SHP77 treated with DMSO at 0.1 percent for 48 hours (cell line): ENCODE measurements at places on chromosomes 5 and 9.

DNA sequence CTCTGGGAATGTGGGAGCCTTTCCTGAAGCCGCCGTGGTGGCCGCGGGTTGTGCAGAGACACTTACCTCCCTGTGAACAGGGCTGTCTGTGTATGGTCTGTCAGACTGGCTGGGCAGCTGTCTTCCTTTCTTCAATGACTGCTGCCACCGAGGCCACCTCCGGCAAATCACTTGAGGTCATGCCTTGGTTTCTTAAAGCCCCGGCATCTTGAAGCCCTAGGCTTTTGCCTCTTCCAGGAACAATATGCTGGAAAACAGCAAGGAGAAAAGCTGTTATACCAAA is 79.5 kb upstream of the ZSWIM6 start:
- no peak for DNase-seq

GRCh38 chr9:136140046-136140445 is 21.4 kb upstream of the TMEM250 start:
- DNase-seq = no peak

DNA sequence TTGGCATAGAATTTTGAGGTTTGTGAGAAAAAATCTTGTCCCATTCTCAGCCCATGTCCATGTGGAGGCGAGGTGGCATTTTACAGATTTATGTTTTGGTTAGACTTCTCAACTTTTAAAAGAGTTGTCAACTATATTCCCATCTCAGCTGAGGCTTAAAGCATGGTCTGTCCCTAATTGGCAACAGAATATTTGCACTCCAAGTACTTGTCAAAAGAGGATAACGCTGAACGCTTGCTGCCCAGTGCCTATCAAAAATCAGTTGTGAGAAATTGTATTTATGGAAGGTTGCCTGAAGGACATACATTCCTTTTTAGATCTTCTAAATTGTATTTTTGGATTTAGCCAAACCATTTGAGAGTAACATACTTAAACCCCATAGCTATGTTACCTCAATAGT is 202.0 kb downstream of the SLF1 start:
- DNase-seq = no peak

DNA sequence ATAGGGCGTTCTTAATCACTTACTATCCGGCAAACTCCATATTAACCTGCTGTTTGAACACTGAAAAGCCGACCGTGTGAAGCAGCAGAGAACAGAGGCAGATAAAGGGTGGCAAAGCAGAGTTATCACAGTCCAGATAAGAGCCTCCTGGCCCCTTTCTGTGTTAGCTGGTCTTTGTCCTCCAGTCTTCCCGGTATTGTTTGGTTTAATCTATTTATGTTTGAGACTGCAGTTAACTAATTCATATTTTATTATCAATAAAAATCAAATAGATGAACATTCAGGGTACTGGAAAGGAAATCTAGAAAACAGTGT is 6.0 kb upstream of the HTR4 start:
- no peak for DNase-seq

GRCh38 chr9:14246951-14247350 is 67.0 kb downstream of the NFIB start:
- DNase-seq = no peak

DNA sequence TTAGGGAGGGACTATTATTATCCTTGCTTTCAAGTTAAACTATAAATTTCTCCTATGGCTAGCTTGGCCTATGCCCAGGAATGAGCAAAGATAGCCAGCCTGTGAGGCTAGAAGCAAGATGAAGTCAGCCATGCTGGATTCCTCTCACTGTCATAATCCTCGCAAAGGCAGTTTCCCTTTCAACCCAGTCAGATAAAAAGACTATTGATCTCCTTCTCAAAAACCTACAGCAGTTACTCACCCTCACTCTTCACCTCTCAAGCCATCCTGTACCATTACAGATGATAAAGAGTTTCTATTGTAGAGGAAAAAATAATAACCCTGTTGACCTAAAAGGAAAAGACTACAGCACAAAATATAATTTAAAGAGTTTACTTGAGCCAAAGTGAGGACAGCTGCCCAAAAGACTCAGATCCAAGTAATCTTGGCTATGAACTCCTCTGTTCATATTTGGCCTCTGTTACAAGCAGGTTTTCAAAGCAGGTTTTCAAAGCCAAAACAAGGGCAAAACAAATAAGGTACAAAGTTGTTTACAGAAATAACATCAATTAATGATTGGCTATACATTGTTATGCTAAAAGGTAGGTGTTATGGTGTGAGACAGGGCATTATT is 41.7 kb downstream of the KCNV2 start:
- DNase-seq = no peak

DNA sequence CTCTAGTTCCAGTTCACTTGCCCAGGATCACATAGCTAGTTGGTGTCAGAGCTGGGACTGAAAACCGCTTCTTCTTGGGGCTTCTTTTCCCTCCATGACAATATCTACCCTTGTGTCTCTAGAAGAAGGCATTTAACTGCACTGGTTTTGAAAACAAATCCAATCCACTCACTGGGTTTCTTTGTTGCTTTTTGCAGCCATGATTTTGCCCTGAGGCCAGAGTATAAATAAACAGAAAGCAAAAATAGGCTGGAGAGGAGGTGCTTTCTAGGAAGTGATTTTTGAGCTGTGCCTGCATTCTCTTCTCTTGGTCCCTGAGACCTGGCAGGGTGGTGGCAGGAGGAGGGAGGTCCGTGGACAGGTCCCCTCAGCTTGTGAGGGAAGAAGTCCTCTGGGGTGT is 6.9 kb upstream of the TRIO start:
- no peak for DNase-seq

DNA sequence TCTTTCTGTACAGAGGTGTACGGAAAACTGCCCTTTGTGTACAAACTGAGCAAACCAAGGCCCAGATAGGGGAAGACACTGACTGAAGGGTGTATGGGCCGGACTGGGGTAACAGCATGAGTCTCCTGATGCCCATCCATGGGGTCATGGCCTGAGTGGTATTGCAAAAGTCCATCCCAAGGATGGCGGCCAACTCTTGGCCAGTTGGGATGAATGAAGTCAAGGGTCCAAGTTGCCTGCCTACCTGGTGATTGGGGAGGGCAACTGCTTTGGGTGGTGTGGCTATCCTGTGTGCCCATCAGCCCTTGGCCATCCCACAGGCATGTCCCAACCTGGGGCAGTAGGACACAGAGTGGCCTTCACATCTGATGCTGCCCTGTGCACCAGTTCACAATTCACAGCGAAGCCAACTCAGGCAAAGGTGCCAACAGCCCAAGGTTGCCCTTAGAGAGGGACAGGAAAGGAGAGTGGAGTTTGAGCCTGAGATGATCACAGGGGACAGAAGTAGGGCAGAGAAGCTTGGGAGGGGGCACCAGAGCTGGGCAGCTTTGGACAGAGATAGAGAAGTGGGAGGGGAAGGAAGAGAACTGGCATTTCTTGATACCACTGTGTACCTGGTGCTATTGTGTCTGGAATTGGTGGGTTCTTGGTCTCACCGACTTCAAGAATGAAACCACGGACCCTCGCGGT is 46.6 kb downstream of the COL15A1 start:
- no peak for DNase-seq

DNA sequence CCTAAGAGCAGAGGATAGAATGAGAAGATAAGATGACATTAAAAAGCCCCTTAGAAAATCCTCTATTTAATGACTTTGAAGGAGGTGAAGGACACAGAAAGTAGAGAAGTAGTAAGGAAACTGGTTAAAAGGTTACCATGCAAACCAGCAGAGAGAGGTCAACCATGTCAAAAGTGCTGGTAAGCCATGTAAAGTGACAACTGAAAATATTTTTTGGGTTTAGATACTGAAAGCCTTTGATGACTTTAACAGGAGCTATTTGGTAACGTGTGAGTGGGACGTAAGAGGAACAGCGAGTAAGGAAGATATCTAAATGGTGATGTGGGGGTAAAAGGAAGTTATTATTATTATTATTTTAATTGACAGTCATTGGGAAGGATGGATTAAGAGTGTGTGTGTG is 56.9 kb downstream of the MACIR start:
- DNase-seq = no peak

DNA sequence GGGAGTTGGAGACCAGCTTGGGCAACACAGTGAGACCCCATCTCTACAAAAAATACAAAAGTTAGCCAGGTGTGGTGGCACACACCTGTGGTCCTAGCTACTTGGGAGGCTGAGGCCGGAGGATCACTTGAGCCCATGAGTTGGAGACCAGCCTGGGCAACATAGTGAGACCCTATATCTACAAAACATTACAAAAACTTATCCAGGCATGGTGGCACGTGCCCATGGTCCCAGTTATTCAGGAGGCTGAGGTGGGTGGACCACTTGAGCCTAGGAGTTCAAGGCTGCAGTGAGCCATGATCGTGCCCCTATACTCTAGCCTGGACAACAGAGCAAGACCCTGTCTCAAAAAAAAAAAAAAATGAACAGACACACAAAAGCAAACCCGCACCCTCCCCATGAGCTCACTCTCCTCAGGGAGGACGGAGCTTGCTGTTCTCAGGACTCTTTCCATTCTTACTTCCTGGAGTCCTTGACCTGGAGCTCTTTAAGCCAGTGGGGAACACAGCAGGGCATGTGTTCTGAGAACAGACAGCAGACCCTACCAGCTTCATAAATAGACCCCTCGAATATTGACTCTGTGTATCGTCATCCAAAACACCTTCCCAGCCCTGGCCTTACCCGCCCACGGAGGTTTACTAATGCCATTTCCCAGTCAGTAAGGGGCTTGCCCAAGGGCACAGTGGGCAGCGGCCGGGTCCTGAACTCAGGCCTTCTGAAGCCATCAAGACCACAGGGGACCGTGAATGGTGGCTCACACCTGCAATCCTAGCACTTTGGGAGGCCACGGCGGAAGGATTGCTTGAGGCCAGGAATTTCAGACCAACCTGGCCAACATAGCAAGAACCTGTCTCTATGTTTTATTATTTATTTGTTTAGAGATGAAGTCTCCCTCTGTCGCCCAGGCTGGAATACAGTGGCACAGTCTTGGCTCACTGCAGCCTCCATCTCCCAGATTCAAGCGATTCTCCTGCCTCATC is 11.1 kb downstream of the PTGES2 start:
- no peak for DNase-seq
